ENCODE measurements at places on chromosomes 12 and 14.

GRCh38 chr12:46378530-46378929, 6.0 kb upstream of the SLC38A2 start:
- DNase-seq = no peak

- no peak for DNase-seq
Observed at GRCh38 chr14:93073358-93073707, 42.4 kb downstream of the ITPK1 start.

DNA sequence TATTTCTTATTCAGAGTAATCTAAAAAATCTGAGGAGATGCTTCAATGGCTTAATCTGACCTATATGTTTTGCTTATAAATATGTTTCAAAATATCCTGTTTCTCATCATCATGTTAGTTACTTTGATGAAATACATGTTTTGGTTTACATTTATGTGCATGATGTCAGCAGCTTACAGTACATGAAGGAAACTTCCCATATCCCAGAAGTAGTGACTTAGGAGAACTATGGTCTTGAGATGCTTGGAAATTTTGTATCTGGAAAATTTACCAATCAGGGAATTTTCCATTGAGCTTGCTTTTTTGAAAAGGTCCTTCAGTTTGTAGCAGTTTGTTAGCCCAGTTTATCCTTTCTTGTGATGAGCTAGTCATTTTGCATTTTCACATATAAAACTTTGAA, 73.3 kb downstream of the RASSF8 start:
- peak; percentile 73 for DNase-seq

DNA sequence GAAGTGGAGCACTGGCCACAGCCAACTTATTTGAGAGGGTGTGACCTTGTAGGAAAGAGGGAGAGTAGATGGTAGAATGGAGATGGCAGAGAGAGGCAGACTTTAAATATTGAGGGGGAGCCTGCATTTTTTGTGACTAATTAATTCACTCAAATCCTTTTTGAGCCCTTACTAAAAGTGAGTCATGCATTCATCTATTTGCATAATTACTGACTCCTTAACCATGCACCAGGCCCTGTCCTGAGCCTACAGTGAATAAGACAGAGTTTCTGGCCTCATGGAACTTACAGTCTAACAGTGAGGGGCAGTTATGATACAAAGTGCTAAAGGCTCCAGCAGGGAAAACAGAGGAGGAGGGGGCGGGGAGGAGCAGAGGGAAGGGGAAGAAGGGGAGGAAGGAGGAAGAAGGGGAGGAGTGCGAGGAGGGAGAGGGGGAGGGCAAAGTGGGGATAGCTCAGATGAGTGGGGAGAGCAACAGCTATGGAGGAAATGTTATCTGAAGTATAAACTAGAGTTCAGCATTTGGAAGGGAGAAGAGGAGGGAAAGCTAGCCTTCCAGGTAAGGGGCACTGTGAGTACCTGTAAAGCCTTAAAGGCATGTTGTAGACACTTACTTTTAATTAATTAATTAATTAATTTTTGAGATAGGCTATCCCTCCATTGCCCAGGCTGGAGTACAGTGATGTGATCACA, 7.5 kb upstream of the CTDSP2 start:
- no peak for DNase-seq

DNA sequence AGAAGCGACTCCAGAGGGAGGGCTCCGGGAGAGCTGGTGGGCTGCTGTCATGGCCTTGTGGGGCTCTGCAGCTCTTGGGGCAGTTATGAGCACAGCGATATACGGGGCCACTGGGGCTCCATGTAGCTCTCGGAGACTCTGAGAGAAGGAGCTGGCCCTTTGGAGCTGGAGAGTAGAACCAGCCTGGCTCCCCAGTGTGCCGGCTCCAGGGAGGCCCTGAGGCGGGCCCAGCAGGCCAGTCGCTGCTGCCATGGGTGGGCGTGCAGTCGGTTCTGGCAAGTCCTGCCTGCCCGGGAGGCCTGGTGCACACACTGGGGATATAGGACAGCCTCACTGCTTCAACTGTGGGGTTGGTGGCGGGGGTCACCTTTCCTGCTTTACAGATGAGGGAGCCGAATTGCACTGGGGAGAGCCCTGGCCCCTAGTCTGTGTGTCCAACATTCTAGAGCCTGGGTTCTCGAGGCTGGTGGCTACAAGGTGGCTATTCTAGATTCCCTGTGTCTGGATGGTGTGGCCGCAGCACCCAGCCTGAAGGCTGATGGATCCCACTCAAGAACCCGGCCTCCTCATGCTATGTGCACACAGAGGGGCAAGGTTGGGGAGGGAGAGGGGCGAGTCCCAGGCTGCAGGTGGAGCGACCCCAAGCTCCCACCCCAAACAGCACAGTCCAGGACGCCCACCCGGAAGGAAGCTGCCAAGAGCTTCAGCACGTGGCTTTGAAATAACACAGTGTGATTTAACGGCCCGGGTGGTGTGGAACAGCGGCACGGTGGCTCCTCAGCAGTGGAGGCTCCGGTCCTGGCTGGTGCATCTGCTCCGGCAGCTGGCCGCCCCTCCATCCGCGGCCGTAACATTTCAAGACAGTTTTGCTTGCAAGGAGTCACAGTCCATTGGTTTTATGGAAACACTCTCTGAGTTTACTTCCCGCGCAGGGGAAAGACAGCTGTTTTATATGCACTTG, 188.3 kb upstream of the C14orf180 start:
- no peak for DNase-seq

- no peak for DNase-seq
Observed at GRCh38 chr12:2112401-2112800, 59.6 kb downstream of the CACNA1C start.

DNA sequence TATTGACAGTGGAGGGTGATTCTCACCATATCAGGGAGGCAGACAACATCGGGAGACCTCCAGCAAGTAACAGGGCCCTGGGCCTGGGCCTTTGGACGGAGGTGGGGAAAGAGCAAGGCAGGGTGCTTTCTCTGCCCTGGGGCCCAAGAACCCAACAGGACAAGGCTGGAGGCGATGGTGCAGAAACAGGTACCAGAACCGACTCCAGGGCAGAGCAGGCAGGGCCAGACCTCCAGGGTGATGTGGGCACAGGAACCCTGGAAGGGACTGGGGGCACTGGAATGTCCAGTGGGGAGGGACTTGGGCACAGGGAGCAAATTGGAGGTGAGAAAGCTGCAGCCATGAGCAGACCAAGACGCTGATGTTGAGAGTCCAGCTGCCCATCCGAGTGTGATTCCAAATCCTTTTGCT, 44.4 kb downstream of the PRMT8 start:
- DNase-seq = no peak

GRCh38 chr12:117936722-117937484, 31.9 kb downstream of the KSR2 start:
- DNase-seq = no peak

DNA sequence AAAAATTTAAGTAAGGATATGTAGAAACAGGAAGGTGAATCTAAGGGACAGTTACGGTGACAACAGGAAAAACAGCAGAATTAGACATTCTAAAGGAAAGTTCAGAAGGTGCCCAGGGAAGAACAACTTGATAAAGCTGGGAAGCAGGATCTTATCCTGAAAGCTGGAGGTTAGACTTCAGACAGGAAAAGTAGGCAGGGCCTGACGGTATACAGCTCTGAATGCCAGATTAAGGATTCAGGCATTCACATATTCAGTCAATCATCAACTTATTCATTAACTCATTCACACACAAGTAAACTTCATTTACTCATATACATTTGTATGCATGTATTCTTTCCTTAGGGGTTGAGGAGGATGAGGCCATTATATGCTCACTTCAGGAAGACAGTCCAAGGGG, 81.3 kb downstream of the RALGAPA1 start:
- no peak for DNase-seq

- DNase-seq = no peak
Observed at GRCh38 chr12:12467264-12467663, 95.4 kb downstream of the DUSP16 start.

DNA sequence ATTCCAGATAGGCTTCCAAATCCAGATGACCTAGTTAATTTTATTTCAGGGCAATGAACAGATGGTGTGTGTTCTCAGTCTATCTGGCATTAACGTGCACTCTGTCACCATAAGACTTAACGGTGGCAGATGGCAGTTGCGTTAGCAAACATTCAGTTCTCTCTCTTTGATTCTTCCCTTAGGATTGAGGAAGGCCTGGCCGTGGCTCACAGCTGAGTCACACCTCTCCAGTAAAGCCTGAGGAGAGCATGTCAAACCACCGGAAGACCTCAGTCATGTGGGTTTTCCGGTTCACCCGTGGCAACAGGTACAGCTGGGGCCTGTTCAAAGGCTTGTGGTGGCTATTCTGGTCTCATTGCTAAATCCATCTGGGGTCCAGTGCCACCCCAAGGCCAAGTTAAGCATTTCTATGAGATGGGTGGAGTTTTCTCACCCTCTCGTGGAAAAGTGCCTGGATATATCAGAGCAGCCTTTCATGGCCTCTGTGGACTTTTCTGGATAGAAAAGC, 545.1 kb upstream of the ATP2B1 start:
- peak; percentile 85 for DNase-seq

DNA sequence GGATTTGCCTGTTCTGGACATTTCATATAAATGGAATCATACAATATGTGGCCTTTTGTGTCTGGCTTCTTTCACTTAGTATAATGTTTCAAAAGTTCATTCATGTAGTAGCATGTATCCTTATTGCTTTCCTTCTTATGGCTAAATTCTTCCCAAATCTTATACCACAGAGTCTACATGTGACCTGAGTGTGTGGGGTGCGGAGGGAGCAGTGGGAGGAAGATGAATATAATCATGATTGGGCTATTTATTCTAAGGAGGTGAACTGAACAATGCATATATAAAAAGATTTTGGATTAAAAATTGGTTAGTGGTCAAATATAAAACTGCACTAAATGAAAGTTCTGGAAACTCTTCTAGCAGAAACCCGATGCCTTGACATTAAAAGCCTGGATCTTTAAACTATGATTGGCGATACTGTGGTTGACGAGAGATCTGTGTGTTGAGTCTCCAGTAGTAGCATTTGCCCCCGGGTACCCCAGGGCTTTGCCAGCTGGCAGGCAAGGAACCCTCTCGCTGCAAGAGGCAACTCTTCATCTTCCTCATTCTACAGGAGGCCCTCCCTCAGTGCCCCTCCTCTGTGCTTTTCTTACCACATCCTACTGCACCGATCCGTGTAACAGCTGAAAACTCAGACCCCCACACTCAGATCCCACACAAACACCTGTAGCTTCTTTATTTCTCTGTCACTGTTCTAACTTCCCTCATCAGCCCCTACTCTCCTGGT, 2.6 kb downstream of the CYP46A1 start:
- no peak for DNase-seq

GRCh38 chr14:23294734-23295561, 7.7 kb downstream of the PPP1R3E start:
- DNase-seq = peak; percentile 62

DNA sequence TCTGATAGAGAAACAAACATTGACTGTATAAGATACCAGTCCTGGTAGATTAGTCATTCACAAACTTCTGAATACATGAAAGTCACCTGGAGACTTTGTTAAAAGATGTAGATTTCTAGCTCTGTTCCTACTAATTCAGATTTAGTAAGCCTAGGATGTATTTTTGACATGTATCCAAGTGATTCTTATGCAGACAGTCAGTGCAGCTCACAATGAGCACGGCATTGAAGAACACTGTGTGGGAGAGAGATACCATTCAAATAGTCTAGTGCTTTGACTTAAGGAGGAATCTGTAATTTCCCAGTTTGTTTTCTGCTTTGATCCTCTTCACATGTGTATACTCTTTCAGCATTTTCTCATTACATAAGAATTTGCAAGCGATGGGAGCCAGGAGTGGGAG, 68.7 kb upstream of the STXBP6 start:
- no peak for DNase-seq

GRCh38 chr12:54042970-54043853, 10.4 kb downstream of the HOXC5 start:
- DNase-seq = no peak

GRCh38 chr14:69657950-69658355, 46.6 kb downstream of the SUSD6 start:
- peak; percentile 30 for DNase-seq

- peak; percentile 22 for DNase-seq
Observed at GRCh38 chr14:23093991-23094665, 808 bp downstream of the ACIN1 start.

DNA sequence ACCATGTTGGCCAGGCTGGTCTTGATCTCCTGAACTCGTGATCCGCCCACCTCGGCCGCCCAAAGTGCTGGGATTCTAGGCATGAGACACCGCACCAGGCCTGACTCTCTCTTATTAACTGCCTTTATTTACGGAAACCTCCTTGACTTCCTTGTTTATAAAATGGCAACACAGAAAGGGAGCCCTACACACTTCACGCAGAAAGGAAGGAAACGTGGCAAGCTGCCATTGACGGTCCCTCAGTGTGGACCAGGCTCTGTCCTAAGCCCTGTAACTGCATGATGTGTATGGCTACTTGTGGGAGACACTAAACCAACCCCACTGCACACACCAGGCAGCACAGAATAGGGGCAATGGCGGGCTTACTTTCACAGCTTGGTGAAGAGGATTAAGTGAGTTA, 11.7 kb downstream of the CINP start:
- no peak for DNase-seq

DNA sequence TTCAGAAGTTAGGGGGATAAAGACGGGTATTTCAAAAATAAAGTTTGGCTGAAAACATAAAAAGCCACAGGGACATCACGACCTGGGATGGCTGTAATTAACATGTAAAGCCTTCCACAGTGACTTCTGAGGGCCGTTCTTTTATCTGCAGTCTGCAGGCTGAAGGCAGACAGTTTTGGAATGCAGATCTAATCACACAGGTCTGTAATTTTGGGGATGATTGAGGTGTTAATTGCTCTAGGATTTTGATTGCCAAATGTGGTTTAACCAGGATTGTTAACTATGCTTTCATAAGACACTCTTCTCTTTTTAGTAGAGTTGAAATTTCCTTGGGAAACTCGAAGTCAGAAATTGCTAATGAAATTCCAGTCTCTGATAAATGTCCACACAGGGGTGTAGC, 355.5 kb downstream of the ATP23 start:
- DNase-seq = peak; percentile 43

GRCh38 chr12:22797701-22798100, 172.7 kb downstream of the ETNK1 start:
- DNase-seq = no peak

DNA sequence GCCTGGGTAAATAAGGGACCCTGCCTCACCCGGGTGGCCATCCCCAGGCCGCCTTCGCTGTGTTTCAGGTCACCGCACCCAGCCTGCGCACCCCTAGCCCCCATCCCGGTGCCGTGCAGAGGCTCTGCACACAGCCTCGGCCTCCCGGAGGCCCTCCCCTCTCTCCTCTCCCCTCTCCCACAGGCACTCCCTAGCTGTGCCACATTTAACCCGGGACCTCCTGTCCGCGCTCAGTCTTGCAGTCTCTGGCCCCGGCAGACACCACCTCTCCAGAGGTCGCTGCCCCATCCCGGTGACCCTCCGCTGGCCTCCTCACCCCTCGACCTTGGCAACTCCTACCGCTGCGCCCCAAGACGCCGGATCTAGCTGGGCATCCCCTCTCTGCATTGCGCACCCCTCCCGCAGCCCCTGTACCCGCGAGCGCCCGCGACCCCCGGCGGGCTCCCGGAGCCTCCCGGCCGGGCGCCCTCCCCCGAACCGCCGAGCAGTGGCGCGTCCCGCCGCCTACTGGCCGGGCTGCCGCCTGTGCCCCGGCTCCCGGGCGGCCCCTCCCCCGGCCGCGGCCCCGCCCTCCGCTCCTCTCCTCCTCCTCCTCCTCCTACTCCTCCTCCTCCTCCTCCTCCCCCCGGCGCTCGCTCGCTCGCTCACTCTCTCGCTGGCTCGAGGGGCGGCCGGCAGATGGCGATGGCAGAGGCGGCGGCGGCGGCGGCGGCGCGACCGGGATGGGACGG, 120.7 kb downstream of the AACS start:
- DNase-seq = peak; percentile 76
